Occipital lobe (tissue), 3 donors: ENCODE measurements at places on chromosomes 5 and 9.

DNA sequence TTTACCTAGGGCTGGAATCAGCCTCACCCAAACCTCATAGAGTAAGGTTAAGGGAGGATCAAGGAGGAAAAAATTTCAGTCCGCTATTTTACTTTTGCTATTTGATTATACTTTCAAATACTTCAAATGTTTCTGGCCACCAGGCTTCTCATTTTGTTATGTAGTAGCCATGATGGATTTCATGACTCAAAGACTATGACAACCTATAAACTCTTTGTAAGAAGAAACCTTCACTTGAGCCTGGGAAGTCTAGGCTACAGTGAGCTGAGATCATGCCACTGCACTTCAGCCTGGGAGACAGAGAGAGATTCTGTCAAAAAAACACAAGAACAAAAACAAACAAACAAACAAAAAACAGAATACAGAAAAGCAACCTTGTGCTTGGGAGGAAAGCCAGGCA lies 293.6 kb upstream of the TNC start:
- DNase-seq, result no peak

- DNase-seq, result no peak
These were observed 17.9 kb downstream of the TMEM245 start for GRCh38 chr9:109101810-109102209.

GRCh38 chr5:17412760-17413671 lies 85.0 kb upstream of the TAF11L2 start:
- no peak for DNase-seq

DNA sequence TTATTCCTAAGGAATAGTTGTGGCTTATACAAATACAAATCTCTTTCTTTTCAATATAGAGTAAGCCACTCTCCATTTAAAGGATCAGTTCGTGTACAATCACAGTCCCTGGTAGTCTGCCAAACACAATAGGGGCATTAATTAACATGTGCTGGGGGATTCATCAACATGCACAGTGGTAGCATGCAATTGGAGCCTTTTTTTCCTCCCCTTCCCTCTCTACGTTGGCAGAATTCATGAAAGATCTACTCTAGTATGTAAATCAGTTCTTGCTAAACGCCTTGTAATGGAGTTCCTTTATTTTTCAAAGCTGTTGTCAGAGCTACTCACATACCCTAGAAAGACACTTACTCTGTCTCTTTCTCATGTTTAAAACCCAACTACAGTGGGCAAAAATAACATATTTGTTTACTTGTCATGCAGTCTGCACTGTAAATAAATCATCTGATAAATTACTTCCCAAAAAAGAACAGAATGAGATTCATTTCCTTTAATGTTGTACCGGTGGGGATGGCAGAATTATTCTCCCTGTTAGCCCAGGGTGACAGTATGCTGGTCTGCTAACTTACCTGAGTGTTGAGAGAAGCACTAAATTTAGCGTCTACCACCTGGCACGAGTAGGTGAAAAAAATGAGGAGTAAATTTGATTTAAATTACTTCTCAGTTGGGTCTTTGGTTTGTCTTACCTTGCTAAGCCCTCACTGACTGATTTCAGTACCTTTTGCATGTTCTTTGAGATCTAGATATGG lies 341.5 kb upstream of the CCNH start:
- no peak for DNase-seq

GRCh38 chr5:132215329-132215728 lies 12.3 kb downstream of the P4HA2 start:
- DNase-seq, result peak; percentile 70

DNA sequence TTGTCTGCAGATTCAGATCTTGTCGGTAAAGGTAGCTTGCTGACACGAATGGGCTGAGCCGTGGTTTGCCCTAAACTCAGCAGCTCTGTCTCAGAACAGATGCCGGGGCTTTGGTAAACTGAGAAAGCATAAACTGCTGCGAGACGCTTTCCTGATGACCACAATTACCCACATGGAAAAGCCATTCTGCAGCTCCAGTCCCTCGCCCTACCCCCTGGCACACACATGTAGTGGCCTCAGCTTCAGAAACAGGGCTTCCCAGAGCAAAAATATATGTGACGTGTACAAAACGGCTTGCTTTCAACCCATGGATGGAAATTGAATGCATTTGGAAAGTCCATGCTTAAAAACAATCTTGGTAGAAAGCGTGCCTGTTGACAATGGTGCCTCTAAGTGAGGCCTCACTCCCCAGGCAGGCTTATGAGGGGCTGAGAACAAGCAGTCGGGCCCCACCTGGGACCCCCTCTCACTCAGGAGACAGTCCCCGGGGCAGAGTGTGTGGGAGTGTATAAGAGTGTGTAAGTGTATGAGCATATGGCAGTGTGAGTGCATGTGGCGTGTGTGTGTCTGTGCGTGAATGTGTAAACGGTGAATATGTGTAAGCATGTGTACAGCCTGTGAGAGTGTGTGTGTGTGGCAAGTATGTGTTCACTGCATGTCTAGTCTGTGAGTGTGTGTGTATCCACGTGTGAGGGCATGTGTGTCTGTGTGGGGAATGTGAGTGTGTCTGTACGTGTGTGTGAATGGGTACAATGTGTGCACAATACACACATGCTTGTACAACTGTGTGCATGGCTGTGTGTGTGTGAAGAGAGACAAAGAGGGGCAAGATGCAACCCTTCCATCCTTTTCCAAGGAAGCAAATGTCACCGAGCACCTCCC lies 88.2 kb upstream of the SMIM23 start:
- DNase-seq, result no peak

- DNase-seq, result no peak
These were observed 165.6 kb upstream of the FSTL4 start for GRCh38 chr5:133777951-133778350.

GRCh38 chr5:159909126-159909525 lies 7.2 kb upstream of the ADRA1B start:
- no peak for DNase-seq

GRCh38 chr9:34869390-34869789 lies 88.7 kb upstream of the PHF24 start:
- no peak for DNase-seq

DNA sequence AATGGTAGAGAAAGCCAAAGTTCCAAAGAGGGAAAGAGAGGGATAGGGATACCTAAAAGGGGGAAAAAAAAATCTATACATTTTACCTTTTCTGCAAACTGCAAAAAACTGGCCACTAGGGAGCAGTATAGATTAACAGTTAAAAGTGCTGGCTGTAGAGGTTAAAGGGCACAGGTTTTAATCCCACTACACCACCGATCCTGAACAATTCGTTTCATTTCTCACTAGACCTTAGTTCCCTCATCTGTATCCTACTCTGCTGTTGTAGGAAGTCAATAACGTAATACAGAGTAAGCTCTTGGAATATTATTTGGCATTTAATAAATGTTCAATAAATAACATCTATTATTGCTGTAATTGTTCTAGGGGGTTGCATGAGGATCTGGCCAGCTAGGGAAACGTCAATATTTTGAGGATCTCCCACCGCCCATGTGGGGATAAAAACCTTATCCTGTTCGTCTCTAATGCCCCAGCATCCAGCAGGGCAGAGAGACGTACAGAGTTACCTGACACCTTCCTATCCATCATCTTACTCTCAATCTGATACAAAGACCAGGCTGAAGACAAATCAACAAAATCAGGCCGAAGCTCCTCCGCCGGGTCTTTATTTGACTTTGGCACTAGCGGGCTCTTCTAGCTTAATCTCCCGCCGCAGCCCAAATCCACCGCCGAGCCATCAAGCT lies 757 bp downstream of the CDC26 start:
- DNase-seq, result no peak

- DNase-seq, result no peak
These were observed 93.3 kb upstream of the CD180 start for GRCh38 chr5:67289763-67290521.

GRCh38 chr5:111942661-111943401 lies 185.8 kb upstream of the NREP start:
- DNase-seq, result no peak

DNA sequence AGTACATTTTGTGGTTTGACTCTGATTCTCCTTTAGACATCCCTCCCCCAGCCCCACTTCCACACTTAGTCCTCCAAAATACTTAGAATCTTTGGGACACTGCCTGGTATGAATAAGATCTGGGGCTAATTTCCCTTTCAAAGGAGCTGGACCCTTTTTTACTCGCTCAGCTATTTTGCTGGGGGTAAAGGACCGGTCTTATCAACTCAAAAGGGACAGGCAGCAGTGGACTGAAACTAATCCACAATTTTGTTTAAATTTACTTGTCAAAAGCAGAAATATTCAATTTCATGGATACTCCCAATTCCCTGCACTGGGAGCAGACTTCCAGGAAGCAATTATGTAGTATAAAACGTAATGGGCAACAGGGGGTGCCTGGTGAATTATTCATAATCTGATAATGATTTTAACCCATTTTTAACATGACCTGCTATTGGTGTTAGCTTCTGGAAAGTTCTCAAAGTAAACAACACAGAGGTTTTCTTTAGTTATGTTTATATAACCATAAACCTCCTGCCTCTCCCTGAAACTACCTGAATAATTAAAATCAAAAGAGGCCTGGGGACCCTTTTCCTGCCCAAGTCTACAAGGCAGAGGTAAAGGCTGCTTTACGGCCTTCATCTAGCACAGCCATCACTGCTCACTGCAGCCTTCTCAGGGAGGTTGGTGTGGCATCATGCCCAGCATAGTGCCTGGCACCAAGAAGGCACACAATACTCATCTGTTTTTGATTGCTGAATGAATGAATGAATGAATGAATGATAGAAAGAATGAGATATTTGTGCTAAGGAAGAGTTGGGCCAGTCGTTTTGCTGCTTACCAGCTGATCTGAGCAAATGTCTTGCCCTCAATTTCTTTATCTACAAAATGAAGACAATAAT lies 44.2 kb upstream of the GNPDA1 start:
- DNase-seq, result no peak

DNA sequence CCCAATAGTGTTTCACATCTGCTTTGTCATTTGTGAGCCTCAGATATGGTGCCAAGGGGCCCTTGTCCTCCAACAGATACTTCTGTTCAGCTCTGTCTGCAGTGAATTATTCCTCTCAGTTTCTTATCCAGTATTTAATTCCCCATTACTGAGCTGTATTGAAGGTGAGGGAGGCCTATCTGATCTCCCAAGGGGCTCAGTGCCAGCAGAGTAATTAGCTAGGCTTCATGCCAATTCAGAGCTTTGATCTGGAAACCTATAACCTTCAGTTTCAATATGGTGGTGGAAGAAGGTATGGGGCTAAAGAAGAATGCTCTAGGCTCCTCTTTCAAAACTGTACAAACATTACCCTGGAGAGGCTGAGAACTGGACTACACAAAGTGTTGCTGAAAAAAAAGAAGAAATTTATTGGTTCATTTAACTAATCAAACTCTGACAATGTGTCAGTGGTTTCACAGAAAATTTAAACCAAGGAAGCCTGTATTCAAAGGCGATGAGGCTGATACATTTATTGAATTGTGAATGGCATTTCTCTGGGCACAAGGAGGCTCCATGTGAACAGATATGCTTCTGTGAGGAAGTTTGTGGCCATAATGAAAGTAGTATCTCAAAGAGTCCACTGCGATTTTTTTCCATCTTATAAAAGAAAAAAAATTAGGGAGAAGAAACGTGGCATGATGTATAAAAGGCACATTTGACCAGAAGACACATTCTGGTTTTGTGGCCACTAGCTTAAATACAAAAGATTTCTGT lies 397.8 kb downstream of the TLE4 start:
- DNase-seq, result no peak

DNA sequence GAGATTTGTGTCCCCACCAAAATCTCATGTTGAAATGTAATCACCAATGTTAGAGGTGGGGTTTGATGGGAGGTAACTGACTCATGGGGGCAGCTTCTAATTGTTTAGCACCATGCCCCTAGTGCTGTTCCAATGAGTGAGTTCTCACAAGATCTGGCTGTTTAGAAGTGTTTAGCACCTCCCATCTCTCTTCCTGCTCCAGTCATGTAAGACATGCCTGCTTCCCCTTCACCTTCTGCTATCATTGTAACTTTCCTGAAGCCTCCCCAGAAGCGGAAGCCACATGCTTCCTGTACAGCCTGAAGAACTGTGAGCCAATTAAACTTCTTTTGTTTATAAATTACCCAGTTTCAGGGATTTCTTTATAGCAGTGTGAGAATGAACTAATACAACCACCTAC lies 170.5 kb downstream of the NDUFS4 start:
- no peak for DNase-seq

DNA sequence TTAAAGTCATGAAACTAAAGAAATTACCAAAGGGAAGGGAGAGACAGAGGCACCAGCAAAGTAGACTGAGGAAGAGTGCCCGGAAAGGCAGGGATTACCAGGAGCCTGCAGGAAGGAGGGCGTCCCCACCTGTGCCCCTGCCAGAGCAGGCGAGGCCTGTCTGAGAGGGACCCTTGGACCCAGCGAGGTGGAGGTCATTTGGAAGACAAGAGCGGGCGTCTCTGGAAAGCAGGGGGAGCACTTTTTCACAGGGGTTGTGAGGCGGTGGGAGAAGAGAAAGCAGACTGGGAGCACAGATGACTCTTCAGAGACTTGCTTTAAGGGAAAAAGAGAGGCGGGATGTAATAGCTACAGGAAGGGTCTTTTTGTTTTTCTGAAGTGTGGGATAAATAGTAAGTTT lies 27.5 kb upstream of the SLC2A8 start:
- no peak for DNase-seq

- no peak for DNase-seq
These were observed 143.7 kb upstream of the IRX2 start for GRCh38 chr5:2895196-2895595.

GRCh38 chr5:75009556-75010345 lies 42.6 kb downstream of the GCNT4 start:
- DNase-seq, result no peak

DNA sequence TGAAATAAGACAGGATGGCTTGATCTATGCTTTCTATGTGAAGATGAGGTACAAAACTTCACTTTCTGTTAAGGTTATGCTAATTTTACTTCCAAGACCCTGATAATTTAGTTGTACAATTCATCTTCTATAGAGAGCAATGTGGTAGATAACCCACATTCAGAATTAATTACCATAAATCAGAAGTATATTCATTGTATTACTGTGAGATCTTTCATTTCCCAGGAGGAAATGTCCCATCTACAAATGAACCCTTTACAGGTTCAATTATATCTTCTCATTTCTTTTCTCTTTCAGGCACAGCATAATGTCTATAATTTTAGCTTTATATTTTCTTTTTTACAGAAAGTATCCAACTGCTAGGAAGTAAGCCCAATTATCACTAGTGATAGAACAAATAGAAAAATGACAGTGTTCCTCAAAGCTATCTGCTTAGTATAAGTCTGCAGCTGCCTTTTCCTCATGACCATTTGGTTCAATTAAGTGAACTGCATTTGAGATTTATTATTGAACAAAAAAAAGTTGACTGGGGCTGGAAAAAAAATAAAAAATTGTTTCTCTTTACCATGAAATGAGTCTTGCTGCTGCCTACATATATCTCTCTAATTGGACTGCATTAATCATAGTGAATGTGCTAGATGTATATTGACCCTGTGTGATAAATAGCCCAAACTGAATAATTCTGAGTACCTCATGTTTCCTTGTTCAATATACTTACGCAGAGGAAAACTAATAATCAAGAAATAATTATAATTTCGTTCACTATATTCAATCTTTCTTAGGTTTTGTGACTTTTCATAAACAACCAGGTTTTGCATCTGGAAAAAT lies 1329.4 kb downstream of the PTPRD start:
- no peak for DNase-seq

- peak; percentile 34 for DNase-seq
These were observed 40.0 kb upstream of the ARSB start for GRCh38 chr5:79025054-79025472.
